Right cardiac atrium (tissue), 5 donors: ENCODE measurements at places on chromosomes 4 and X. TPM values are rescaled to one million over a fixed set of nuclear protein-coding genes. Genes with fewer than 3 reads are reported as not detected.

DOK7 gene
- total RNA-seq, result 28.9 TPM

MBNL3 gene
- total RNA-seq, result 164 TPM

DTHD1 gene
- total RNA-seq, result 0.09 TPM

HPGDS gene
- total RNA-seq, result 4.7 TPM

IL13RA1 gene
- total RNA-seq, result 21.8 TPM

UGT2B17 gene
- total RNA-seq, result not detected

PLP1 gene
- total RNA-seq, result 33.0 TPM

ADH1A gene
- total RNA-seq, result 1.5 TPM

SPANXA1 gene
- total RNA-seq, result not detected

MAMLD1 gene
- 2.6 TPM for total RNA-seq

CNGA1 gene
- total RNA-seq, result not detected

XPNPEP2 gene
- total RNA-seq, result 3.9 TPM

PNPLA4 gene
- 42.1 TPM for total RNA-seq

SASH3 gene
- 6.0 TPM for total RNA-seq

GPRIN3 gene
- total RNA-seq, result 9.7 TPM

KCND1 gene
- total RNA-seq, result 1.6 TPM

SLC25A14 gene
- total RNA-seq, result 5.5 TPM

SOX3 gene
- not detected for total RNA-seq

ADH7 gene
- not detected for total RNA-seq

BANK1 gene
- total RNA-seq, result 1.3 TPM

GAGE12H gene
- not detected for total RNA-seq

AFF2 gene
- total RNA-seq, result 2.3 TPM

CHM gene
- 14.0 TPM for total RNA-seq

CFP gene
- total RNA-seq, result 7.3 TPM

TLR2 gene
- 3.1 TPM for total RNA-seq

MRFAP1L1 gene
- total RNA-seq, result 54.3 TPM

PQBP1 gene
- 68.9 TPM for total RNA-seq

CLDN34 gene
- 0.36 TPM for total RNA-seq

ESX1 gene
- total RNA-seq, result not detected

CFI gene
- total RNA-seq, result 18.5 TPM

GPR78 gene
- total RNA-seq, result not detected

HS3ST1 gene
- 6.6 TPM for total RNA-seq

PTCHD1 gene
- total RNA-seq, result 0.21 TPM

CCKAR gene
- not detected for total RNA-seq

F8 gene
- 70.5 TPM for total RNA-seq

GATA1 gene
- not detected for total RNA-seq

HHIP gene
- 0.03 TPM for total RNA-seq

UPF3B gene
- total RNA-seq, result 3.4 TPM

WNK3 gene
- 2.6 TPM for total RNA-seq

ZMYM3 gene
- total RNA-seq, result 13.0 TPM

GLOD5 gene
- not detected for total RNA-seq

MAGEC3 gene
- total RNA-seq, result not detected

PRSS12 gene
- not detected for total RNA-seq

FMR1 gene
- total RNA-seq, result 42.9 TPM

FAT4 gene
- total RNA-seq, result 13.0 TPM

TSPAN6 gene
- total RNA-seq, result 10.2 TPM

P2RY8 gene
- total RNA-seq, result 2.5 TPM
